A549 treated with Mapracorat at 1 μM for 4 hours (cell line): ENCODE measurements at places on chromosomes 1 and 21. TPM values are rescaled to one million over a fixed set of nuclear protein-coding genes. Genes with fewer than 3 reads are reported as not detected.

TMOD4 gene
- 0.25 to 0.32 TPM (median 0.30 TPM) in 3 of 5 replicates, not detected in the others for total RNA-seq

HTR6 gene
- 0.15 to 0.22 TPM (median 0.19 TPM) in 4 of 5 replicates, not detected in the other for total RNA-seq

ELF3 gene
- total RNA-seq, result 126 to 195 TPM (median 182 TPM) in 5 replicates

LRRC41 gene
- 35.5 to 42.5 TPM (median 41.3 TPM) in 5 replicates for total RNA-seq

CFHR2 gene
- total RNA-seq, result not detected in 5 replicates

RXFP4 gene
- not detected in 5 replicates for total RNA-seq

BSND gene
- not detected in 5 replicates for total RNA-seq

ANKRD65 gene
- 0.07 to 0.19 TPM in 2 of 5 replicates, not detected in the others for total RNA-seq

IGSF8 gene
- total RNA-seq, result 6.4 to 10.7 TPM (median 9.3 TPM) in 5 replicates

AGT gene
- total RNA-seq, result 0.06 to 0.13 TPM (median 0.09 TPM) in 3 of 5 replicates, not detected in the others

CASZ1 gene
- total RNA-seq, result 1.6 to 2.8 TPM (median 1.9 TPM) in 5 replicates

CYP4A22 gene
- not detected in 5 replicates for total RNA-seq

EPHA2 gene
- 98.7 to 150 TPM (median 137 TPM) in 5 replicates for total RNA-seq

CCDC17 gene
- 0.14 to 0.36 TPM (median 0.28 TPM) in 5 replicates for total RNA-seq

TEX38 gene
- total RNA-seq, result not detected in 5 replicates
